ENCODE measurements at places on chromosomes 7 and 10.

DNA sequence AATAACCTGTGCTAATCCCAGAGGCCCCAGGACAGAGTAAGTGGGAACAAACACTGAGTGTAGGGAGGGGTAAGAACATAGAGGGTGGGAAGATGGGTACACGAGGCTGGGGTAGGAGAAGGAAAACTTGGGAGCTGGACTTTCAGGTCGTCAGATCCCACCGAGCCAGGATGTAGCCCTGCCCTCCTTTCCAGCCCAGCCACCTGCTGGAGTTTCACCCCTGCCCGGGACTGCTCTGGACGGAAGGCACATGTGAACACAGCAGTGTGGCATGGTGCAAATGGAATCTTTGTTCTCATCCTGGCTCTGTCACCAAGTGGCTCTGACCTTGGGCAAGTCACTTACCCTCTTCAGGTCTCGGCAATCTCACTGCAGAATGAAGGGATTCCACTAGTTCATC, 52.8 kb downstream of the PODXL start:
- no peak for ATAC-seq

GRCh38 chr10:69407621-69408301, 9.0 kb downstream of the TACR2 start:
- no peak for ATAC-seq

- ATAC-seq, result no peak
Measured at GRCh38 chr10:69345402-69345801, 67.1 kb downstream of the HK1 start.

DNA sequence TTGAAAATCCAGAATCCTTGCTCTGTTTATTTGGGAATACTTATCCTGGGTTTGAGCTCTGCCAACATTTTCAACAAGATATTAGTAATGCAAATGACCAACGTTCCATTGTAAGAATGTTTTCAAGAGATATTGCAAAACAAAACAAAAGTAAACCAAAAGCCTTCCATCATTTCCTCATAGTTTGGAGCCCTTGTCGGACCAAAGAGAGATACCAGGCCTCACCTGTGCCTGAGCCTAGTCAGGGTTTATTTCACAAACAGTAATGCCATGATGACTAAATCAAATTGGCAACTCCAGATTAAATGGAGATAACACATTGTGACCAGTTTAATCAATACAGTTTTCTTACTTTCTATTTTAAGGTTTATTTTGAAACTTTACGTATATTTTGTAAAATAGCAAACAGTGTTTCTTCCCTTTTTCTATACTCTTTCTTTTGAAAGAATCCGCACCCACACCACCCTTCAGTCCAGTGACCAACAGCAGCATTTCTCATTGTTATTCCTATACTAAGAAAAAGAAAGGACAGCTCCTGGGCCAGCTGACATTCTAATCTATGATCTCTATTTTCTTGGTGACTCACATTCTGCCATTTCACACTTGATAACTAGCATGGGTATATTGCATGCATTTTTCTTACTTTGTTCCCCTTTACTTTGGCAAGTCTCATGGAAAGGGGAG, 168.5 kb upstream of the MEOX2 start:
- ATAC-seq, result no peak

- ATAC-seq, result peak; percentile 48
Measured at GRCh38 chr10:99431190-99431760, 851 bp upstream of the GOT1 start.

DNA sequence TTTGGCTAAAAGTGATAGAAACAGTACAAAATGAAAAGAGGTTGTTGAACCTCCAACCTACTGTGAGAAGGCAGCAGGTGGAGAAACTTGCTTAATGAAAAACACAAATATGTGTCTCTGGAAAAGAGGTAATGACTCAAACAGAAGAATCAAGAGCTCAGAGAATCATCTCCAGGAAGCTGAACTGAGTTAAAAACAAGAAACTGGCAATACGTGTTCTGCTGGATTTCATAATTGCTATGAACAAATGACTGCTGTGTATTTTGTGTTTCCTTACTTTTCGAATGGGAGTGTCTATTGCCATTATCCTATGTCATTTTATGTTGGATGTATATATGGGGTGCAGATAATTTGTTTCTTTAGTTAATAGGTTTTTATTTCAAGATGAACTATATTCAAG, 401.1 kb downstream of the DGKB start:
- ATAC-seq, result no peak

DNA sequence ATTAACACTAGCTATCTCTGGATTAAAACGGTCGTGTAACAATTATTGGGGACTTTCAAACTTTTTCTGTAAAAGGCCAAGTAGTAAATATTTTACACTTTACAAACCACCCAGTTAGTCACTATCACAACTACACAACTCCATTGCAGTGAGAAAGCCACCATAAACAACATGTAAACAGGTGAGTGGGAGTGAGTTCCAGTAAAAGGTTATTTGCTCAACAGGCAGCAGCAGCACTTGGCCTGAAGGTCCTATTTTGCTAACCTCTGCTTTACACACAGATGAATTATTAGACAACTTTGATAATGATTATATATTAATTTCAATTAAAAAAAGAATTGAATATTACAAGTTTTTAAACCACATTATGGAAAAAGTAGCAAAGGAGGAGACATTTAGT, 15.8 kb upstream of the AGMO start:
- no peak for ATAC-seq

GRCh38 chr7:1087952-1088920, at the start of gene GPER1:
GPER1 (plus strand) TSS chr7:1088113; CDS start chr7:1091729, 3,616 bp downstream.
- ATAC-seq, result peak; percentile 85

- ATAC-seq, result peak; percentile 44
Measured at GRCh38 chr10:125149036-125149679, 11.2 kb downstream of the CTBP2 start.
